ENCODE measurements at places on chromosomes 16 and 17. TPM values are rescaled to one million over a fixed set of nuclear protein-coding genes. Genes with fewer than 3 reads are reported as not detected.

CLEC19A gene
- not detected for total RNA-seq

P2RX5 gene
- 32.0 TPM for total RNA-seq

MYH1 gene
- not detected for total RNA-seq

ZFPM1 gene
- 6.7 TPM for total RNA-seq

CACNA1G gene
- total RNA-seq = not detected

MFAP4 gene
- total RNA-seq = 0.41 TPM

C16orf86 gene
- total RNA-seq = 1.8 TPM

ENO3 gene
- 30.7 TPM for total RNA-seq

KRT33A gene
- not detected for total RNA-seq

GRCh38 chr17:60941028-60941427 is 263.4 kb downstream of the BCAS3 start:
- no peak for DNase-seq
- H3K4me1 ChIP-seq = no peaks in the 10 kb centered on the region
- peaks cover 3% of the 10 kb centered on the region for H3K36me3 ChIP-seq
- no peaks in the 10 kb centered on the region for H3K27me3 ChIP-seq

GRCh38 chr17:19592316-19592715 is 56.2 kb upstream of the ALDH3A2 start:
- no peaks in the 10 kb centered on the region for H3K36me3 ChIP-seq
- H3K4me1 ChIP-seq = no peaks in the 10 kb centered on the region
- no peak overlapping the region for H3K27ac ChIP-seq
- no peak overlapping the region for H3K4me3 ChIP-seq
- peaks cover 6% of the 10 kb centered on the region for H3K27me3 ChIP-seq

DNA sequence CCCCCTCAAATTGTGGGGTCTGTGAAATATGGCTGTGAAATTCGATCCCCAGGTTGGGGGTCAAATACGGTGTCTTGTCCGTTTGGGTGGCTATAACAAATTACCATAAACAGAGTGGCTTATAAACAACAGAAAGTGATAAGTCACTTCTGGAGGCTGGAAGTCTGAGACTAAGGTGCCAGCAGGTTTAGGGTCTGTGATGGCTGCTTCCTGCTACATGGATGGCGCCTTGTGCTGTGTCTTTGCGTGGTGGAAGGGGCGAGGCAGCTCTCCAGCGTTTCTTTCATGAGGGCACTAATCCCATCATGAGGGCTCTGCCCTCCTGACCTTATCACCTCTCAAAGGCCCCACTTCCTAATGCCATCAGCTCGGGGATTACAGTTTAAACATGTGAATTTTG is 120.0 kb downstream of the IRF8 start:
- H3K4me3 ChIP-seq = no peak overlapping the region
- peaks cover 40% of the 10 kb centered on the region for H3K27me3 ChIP-seq
- H3K36me3 ChIP-seq = peaks cover 12% of the 10 kb centered on the region
- H3K4me1 ChIP-seq = peaks cover 28% of the 10 kb centered on the region
- no peak overlapping the region for H3K27ac ChIP-seq

GRCh38 chr16:60151987-60152386 is 1417.9 kb upstream of the GOT2 start:
- DNase-seq = no peak
- H3K27me3 ChIP-seq = no peaks in the 10 kb centered on the region
- H3K36me3 ChIP-seq = no peaks in the 10 kb centered on the region
- H3K4me3 ChIP-seq = no peak overlapping the region
- H3K27ac ChIP-seq = no peak overlapping the region
- no peaks in the 10 kb centered on the region for H3K4me1 ChIP-seq

GRCh38 chr17:43560461-43561427 is 14.6 kb upstream of the ETV4 start:
- DNase-seq = no peak
- H3K27me3 ChIP-seq = peaks cover 35% of the 10 kb centered on the region
- no peak overlapping the region for H3K27ac ChIP-seq
- H3K4me1 ChIP-seq = peaks cover 21% of the 10 kb centered on the region
- peaks cover 1% of the 10 kb centered on the region for H3K36me3 ChIP-seq

DNA sequence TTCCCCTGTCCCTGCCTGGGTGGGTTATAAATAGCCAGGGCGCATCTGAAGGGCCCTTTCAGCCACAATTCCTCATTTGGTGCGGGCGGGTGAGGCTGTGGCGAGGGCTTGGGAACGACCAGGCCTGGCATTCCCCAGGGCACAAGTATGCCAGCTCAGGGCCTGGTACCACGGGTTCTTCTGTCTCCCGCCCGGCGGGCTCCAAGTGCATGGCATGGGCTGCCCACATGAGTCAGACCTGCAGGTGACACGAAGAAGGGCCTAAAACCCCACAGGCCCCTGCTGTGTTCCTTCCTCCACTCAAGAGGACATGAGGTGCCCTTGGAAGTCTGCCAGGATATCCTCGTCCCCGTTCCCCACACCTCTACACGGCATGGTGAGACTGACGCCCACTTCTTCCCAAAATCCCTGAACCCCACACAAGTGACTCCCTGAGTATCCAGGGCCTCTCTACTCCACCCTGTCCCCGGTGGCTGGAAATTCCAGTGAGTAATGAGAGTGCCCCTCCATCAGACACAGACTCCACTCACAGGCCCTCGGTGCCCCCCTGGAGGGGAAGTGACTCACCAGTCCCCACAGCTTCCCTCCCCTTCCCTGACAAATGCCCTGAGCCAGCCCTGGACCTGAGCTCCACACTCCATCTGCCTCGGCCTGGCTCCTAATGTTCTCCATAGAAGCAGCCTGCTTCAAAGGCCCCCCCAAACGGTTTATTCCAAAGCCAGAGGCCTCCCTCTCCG is 68.8 kb downstream of the ABR start:
- H3K27ac ChIP-seq = peak overlapping the region; percentile 65
- no peaks in the 10 kb centered on the region for H3K27me3 ChIP-seq
- DNase-seq = peak; percentile 59
- H3K36me3 ChIP-seq = no peaks in the 10 kb centered on the region

- DNase-seq = peak; percentile 43
- H3K4me3 ChIP-seq = no peak overlapping the region
- H3K27me3 ChIP-seq = no peaks in the 10 kb centered on the region
- H3K27ac ChIP-seq = no peak overlapping the region
- H3K36me3 ChIP-seq = peaks cover 19% of the 10 kb centered on the region
- H3K4me1 ChIP-seq = peaks cover 20% of the 10 kb centered on the region
Observed at GRCh38 chr16:69123910-69124309, 8.5 kb downstream of the CHTF8 start.

DNA sequence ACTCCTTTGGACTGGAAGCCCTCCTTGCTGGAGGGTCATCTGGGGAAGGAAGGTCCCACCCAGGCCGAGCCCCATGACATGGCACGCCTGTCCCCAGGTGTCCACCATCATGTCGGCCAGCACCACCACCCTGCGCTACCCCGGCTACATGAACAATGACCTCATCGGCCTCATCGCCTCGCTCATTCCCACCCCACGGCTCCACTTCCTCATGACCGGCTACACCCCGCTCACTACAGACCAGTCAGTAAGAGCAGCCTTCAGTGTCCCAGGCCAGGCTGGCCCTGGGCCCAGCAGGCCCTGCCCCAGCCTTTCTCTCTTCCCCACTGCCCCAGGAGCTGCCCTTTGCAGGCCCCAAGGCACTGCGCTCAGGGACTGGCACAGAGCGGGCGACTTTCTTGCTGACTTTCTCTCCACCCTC is 6.5 kb downstream of the TUBG2 start:
- no peak for DNase-seq
- no peak overlapping the region for H3K27ac ChIP-seq
- H3K27me3 ChIP-seq = peaks cover 20% of the 10 kb centered on the region
- peaks cover 5% of the 10 kb centered on the region for H3K36me3 ChIP-seq

- peaks cover 5% of the 10 kb centered on the region for H3K27me3 ChIP-seq
- H3K36me3 ChIP-seq = no peaks in the 10 kb centered on the region
- no peak overlapping the region for H3K27ac ChIP-seq
- DNase-seq = peak; percentile 96
- H3K4me3 ChIP-seq = no peak overlapping the region
- H3K4me1 ChIP-seq = peaks cover 2% of the 10 kb centered on the region
Observed at GRCh38 chr16:1929578-1930337, 11.5 kb upstream of the HS3ST6 start.

GRCh38 chr17:77396610-77397009 is 255.8 kb downstream of the SEC14L1 start:
- H3K27ac ChIP-seq = no peak overlapping the region
- no peak overlapping the region for H3K4me3 ChIP-seq
- peaks cover 2% of the 10 kb centered on the region for H3K36me3 ChIP-seq
- H3K27me3 ChIP-seq = no peaks in the 10 kb centered on the region
- H3K4me1 ChIP-seq = peaks cover 61% of the 10 kb centered on the region

GRCh38 chr16:2988590-2989099 is 8.4 kb upstream of the PKMYT1 start:
- peaks cover 9% of the 10 kb centered on the region for H3K27me3 ChIP-seq
- no peak for DNase-seq
- H3K4me1 ChIP-seq = peaks cover 2% of the 10 kb centered on the region
- H3K27ac ChIP-seq = no peak overlapping the region

GRCh38 chr16:27154705-27155521 is 48.4 kb upstream of the KDM8 start:
- H3K27ac ChIP-seq = peak overlapping the region; percentile 47
- peaks cover 8% of the 10 kb centered on the region for H3K4me1 ChIP-seq
- DNase-seq = peak; percentile 67
- H3K27me3 ChIP-seq = no peaks in the 10 kb centered on the region

DNA sequence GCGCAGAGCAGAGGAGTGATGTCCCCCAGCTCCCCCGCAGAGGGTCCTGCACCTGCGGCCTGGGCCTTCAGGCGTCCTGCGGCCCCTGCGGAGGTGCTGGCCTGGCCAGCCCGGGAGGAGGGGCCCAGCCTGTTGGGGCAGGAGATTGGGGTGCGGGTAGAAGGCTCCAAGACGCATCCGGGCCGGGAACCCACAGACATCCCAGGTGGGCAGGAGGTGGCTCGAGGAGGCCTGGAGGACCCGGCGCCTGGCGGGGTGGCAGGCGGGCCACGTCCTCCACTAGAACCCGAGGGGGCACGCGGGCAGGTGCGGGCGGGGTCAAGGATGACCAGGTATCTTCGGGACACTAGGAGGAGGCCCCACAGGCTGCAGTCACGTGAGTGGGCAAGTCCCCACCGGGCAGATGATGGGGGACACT is 647 bp upstream of the SECTM1 start:
- peaks cover 31% of the 10 kb centered on the region for H3K27me3 ChIP-seq
- H3K4me1 ChIP-seq = peaks cover 22% of the 10 kb centered on the region
- no peaks in the 10 kb centered on the region for H3K36me3 ChIP-seq
- H3K4me3 ChIP-seq = peak overlapping the region; percentile 14

GRCh38 chr17:31392856-31393748 is 1.6 kb downstream of the RAB11FIP4 start:
- H3K4me1 ChIP-seq = peaks cover 7% of the 10 kb centered on the region
- H3K27ac ChIP-seq = no peak overlapping the region
- peaks cover 3% of the 10 kb centered on the region for H3K36me3 ChIP-seq
- peak overlapping the region; percentile 61 for H3K4me3 ChIP-seq

- no peak overlapping the region for H3K27ac ChIP-seq
- no peaks in the 10 kb centered on the region for H3K4me1 ChIP-seq
- no peaks in the 10 kb centered on the region for H3K36me3 ChIP-seq
Observed at GRCh38 chr16:86850670-86851069, 272.3 kb downstream of the FOXL1 start.

GRCh38 chr17:57579245-57579644 is 165.9 kb downstream of the CCDC182 start:
- no peak for DNase-seq
- H3K4me3 ChIP-seq = no peak overlapping the region
- H3K27me3 ChIP-seq = no peaks in the 10 kb centered on the region
- no peak overlapping the region for H3K27ac ChIP-seq

GRCh38 chr16:10600782-10601443 is 20.5 kb upstream of the EMP2 start:
- no peaks in the 10 kb centered on the region for H3K36me3 ChIP-seq
- H3K27me3 ChIP-seq = peaks cover 15% of the 10 kb centered on the region
- no peak overlapping the region for H3K27ac ChIP-seq
- no peaks in the 10 kb centered on the region for H3K4me1 ChIP-seq
- DNase-seq = no peak

All from activated naive CD8-positive, alpha-beta T cell treated with anti-CD3 and anti-CD28 coated beads for 36 hours (primary cell).